MCF 10A (cell line): ENCODE measurements at places on chromosomes 2 and 18.

DNA sequence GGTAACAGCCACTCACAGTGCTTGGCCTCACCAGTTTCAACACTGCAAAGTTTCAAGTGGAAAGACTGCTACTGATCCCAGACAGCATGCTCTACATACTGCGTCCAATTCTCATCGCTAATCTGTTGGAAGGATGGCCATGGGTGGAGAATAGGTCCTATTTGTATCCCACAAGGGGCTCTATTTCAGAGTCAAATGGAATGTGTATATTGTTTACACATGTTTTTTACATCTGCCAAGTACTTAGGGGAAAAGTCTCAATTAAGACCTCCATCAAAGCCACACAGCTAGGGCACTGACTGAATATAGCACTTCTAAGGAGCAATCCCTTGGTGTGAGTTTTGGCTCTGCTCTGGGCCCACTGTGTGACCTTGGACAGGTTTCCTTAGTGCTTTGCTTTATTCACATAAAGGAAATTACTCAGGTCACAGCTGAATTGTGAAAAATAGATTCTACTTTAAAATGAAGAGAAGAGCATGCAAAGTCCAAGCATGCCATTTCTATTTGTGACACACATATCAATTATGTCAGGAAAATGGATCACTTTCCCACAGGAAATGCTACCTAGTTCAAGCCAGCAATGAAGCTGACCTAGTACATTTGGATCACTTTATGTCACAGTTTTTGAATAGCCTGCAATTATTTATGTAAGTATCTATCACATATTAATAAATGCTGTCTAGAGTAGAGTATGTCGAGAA is 112.9 kb upstream of the STK17B start:
- no peak for DNase-seq
- H3K4me3 ChIP-seq, result no peak overlapping the region
- no peaks in the 10 kb centered on the region for H3K27me3 ChIP-seq
- no peaks in the 10 kb centered on the region for H3K36me3 ChIP-seq
- H3K4me1 ChIP-seq, result no peaks in the 10 kb centered on the region

DNA sequence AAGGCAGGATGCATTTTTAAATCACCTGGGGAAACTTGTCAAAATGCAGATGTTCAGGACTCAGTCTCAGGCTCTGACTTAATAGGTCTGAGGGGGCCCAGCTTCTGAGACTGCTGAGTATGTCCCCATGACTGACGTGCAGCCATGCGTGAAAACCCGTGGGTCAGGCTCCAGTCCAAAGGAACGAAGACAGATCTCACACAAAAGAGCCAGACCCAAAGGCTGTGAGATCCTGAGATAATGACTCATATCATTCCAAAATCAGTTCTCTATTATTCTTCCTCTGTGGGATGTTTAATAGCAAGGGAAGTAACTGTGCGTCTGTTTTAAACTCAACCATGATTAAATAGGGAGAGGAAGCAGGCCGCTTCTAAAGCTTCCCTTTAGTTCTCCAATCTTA is 107.4 kb upstream of the ACAA2 start:
- H3K4me1 ChIP-seq, result peaks cover 9% of the 10 kb centered on the region
- no peak overlapping the region for H3K27ac ChIP-seq
- no peak overlapping the region for H3K4me3 ChIP-seq
- H3K27me3 ChIP-seq, result no peaks in the 10 kb centered on the region
- no peak for DNase-seq
- H3K36me3 ChIP-seq, result no peaks in the 10 kb centered on the region

GRCh38 chr2:180578441-180578840 is 402.0 kb upstream of the UBE2E3 start:
- no peak overlapping the region for H3K4me3 ChIP-seq
- H3K4me1 ChIP-seq, result peaks cover 16% of the 10 kb centered on the region
- H3K27ac ChIP-seq, result no peak overlapping the region

GRCh38 chr2:15555760-15556193 is 5.4 kb downstream of the NBAS start:
- no peak for DNase-seq
- no peaks in the 10 kb centered on the region for H3K27me3 ChIP-seq
- H3K4me1 ChIP-seq, result peaks cover 14% of the 10 kb centered on the region
- H3K27ac ChIP-seq, result no peak overlapping the region
- H3K36me3 ChIP-seq, result peaks cover 18% of the 10 kb centered on the region

GRCh38 chr2:116487336-116487735 is 1327.2 kb upstream of the DDX18 start:
- H3K4me3 ChIP-seq, result no peak overlapping the region
- no peaks in the 10 kb centered on the region for H3K27me3 ChIP-seq
- H3K27ac ChIP-seq, result no peak overlapping the region
- no peak for DNase-seq
- no peaks in the 10 kb centered on the region for H3K4me1 ChIP-seq

- H3K4me1 ChIP-seq, result no peaks in the 10 kb centered on the region
- no peak overlapping the region for H3K27ac ChIP-seq
- no peaks in the 10 kb centered on the region for H3K27me3 ChIP-seq
- H3K36me3 ChIP-seq, result no peaks in the 10 kb centered on the region
- H3K4me3 ChIP-seq, result no peak overlapping the region
Measured at GRCh38 chr2:113770929-113771328, 14.5 kb upstream of the SLC35F5 start.

GRCh38 chr2:48272199-48272598 is 257.8 kb upstream of the STON1 start:
- no peak overlapping the region for H3K27ac ChIP-seq
- H3K4me1 ChIP-seq, result no peaks in the 10 kb centered on the region
- no peak overlapping the region for H3K4me3 ChIP-seq
- no peak for DNase-seq
- no peaks in the 10 kb centered on the region for H3K36me3 ChIP-seq

- no peaks in the 10 kb centered on the region for H3K4me1 ChIP-seq
- peaks cover 13% of the 10 kb centered on the region for H3K27me3 ChIP-seq
- H3K4me3 ChIP-seq, result peak overlapping the region; percentile 67
Measured at GRCh38 chr2:16664809-16665747, 556 bp downstream of the CYRIA start.

DNA sequence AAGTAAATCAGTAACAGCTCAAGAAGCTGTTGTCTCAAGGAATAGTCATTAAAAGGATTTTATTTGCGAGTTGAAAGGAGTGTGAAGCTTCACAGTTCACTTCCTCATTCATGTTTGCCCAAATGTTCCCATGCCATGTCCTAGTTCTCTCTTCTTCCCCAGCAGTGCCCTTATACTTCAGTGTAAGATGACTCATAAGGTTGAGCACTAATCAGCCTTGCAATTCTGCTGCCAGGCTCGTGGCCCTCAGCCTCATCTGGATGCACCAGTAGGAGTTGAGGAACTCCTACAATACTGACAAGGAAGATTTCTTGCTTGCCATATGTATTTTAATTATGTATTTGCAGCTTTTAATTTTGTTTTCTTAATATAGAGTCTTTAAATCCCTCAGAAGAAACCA is 1980.4 kb downstream of the SUCLG1 start:
- H3K27ac ChIP-seq, result no peak overlapping the region
- H3K27me3 ChIP-seq, result no peaks in the 10 kb centered on the region
- H3K4me1 ChIP-seq, result peaks cover 14% of the 10 kb centered on the region
- H3K36me3 ChIP-seq, result no peaks in the 10 kb centered on the region
- no peak overlapping the region for H3K4me3 ChIP-seq
- peak; percentile 3 for DNase-seq

- no peak overlapping the region for H3K27ac ChIP-seq
- no peak for DNase-seq
- no peaks in the 10 kb centered on the region for H3K27me3 ChIP-seq
- no peaks in the 10 kb centered on the region for H3K36me3 ChIP-seq
Measured at GRCh38 chr2:85170938-85171475, 37.8 kb downstream of the TCF7L1 start.

GRCh38 chr2:143674051-143674450 is 544.8 kb downstream of the ARHGAP15 start:
- H3K27me3 ChIP-seq, result no peaks in the 10 kb centered on the region
- H3K27ac ChIP-seq, result no peak overlapping the region
- DNase-seq, result no peak
- no peaks in the 10 kb centered on the region for H3K36me3 ChIP-seq
- no peaks in the 10 kb centered on the region for H3K4me1 ChIP-seq

GRCh38 chr2:226799976-226800940 is 638 bp upstream of the IRS1 start:
- peaks cover 21% of the 10 kb centered on the region for H3K4me1 ChIP-seq
- H3K4me3 ChIP-seq, result peak overlapping the region; percentile 73
- no peak overlapping the region for H3K27ac ChIP-seq
- no peaks in the 10 kb centered on the region for H3K27me3 ChIP-seq
- no peak for DNase-seq

DNA sequence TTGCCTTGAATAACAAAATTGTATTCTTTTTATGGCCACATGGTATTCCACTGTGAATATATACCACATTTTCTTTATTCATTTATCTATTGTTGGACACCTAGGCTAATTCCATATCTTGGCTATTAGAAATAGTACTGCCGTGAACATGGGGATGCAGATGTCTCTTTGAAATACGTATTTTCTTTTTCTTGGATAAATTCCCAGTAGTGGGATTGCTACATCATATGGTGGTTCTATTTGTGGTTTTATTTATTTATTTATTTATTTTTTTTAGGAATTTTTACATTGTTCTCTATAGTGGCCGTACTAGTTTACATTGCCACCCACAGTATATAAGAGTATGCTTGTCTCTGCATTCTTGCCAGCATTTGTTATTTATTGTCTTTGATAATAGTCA is 679.8 kb upstream of the NRXN1 start:
- H3K4me3 ChIP-seq, result no peak overlapping the region
- peak; percentile 68 for DNase-seq
- no peaks in the 10 kb centered on the region for H3K4me1 ChIP-seq
- no peaks in the 10 kb centered on the region for H3K27me3 ChIP-seq

DNA sequence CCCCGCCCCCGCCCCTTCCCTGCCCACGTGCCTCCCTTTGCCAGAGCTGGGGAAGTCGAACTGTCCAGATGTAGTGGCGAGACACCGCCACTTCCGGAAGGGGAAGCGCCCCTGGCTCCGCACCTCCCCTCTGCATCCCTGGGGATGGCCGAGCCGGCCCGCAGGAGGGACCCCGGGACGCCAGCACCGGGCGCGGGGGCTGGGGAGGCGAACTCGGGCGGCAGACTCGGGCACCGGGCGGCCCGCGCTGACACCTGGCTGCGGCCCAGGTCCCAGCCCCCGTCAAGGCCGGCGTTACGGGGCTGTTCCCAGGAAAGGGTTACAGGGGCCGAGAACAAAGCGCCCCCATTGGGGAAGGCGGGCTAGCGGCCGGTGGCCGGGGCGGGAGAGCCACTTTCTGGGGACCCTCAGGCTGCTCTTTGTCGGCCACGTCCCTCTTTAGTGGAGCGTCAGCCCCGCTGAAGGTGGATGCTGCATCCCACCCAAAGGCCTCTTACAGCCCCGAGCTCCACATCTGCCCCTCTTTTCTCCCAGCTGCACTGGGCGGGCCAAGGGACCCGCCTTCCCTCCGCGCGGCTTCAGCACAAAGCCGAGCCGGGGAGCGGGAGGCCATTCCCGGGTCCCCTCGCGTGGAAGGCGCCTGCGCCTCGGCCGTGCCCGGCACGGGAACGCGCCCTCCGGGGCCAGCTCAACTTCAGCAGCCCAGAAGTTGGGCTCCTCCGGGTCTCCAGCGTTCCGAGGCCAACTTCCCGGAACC is 1.3 kb downstream of the SDC1 start:
- peaks cover 25% of the 10 kb centered on the region for H3K4me1 ChIP-seq
- H3K27me3 ChIP-seq, result no peaks in the 10 kb centered on the region
- peak; percentile 50 for DNase-seq
- peaks cover 4% of the 10 kb centered on the region for H3K36me3 ChIP-seq

GRCh38 chr2:205860181-205860580 is 177.9 kb downstream of the NRP2 start:
- peaks cover 6% of the 10 kb centered on the region for H3K36me3 ChIP-seq
- H3K4me3 ChIP-seq, result no peak overlapping the region
- DNase-seq, result no peak
- no peaks in the 10 kb centered on the region for H3K27me3 ChIP-seq
- no peaks in the 10 kb centered on the region for H3K4me1 ChIP-seq

DNA sequence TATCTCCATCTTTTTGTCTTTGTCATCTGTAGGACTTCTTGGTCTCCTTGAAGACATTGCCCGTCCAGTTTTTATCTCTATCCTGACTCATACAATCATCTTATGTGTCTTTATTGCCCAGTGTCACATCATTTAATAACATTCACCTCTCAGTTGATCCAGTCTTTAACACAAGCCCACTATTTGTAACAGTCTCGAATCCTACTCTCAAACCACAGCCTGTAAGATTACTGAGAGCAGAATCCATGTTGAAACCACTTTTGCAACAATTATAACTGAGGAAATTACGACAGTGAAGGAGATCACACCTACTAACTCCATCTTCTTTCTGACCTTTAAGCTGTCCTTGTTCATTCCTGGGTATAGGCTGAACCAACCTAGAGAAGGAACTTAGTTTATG is 1206.0 kb upstream of the ZEB2 start:
- no peaks in the 10 kb centered on the region for H3K36me3 ChIP-seq
- no peak overlapping the region for H3K4me3 ChIP-seq
- H3K27ac ChIP-seq, result no peak overlapping the region
- H3K27me3 ChIP-seq, result no peaks in the 10 kb centered on the region

DNA sequence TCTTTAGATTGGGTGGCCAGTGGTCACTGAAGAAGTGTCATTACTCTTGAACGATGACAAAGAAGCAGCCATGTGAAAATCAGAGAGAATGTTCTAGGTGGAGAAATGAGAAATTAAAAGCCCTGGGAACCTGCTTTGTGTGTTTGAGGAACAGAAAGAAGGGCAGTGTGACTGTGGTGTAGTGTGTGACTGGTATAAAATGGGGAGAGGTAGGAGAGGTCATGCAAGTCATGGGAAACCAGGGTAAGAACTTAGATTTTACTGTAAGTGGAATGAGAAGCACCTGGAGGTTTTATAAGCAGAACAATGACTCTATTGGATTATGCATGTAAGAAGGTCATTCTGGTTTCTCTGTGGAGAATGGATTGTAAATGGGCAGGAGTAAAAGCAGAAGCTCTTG is 12.2 kb downstream of the ICOS start:
- H3K4me3 ChIP-seq, result no peak overlapping the region
- peaks cover 5% of the 10 kb centered on the region for H3K4me1 ChIP-seq
- H3K36me3 ChIP-seq, result no peaks in the 10 kb centered on the region
- H3K27ac ChIP-seq, result no peak overlapping the region
- DNase-seq, result no peak
- H3K27me3 ChIP-seq, result no peaks in the 10 kb centered on the region

GRCh38 chr18:47605093-47605492 is 325.4 kb downstream of the SMAD2 start:
- H3K36me3 ChIP-seq, result no peaks in the 10 kb centered on the region
- no peak overlapping the region for H3K27ac ChIP-seq
- H3K27me3 ChIP-seq, result peaks cover 23% of the 10 kb centered on the region

DNA sequence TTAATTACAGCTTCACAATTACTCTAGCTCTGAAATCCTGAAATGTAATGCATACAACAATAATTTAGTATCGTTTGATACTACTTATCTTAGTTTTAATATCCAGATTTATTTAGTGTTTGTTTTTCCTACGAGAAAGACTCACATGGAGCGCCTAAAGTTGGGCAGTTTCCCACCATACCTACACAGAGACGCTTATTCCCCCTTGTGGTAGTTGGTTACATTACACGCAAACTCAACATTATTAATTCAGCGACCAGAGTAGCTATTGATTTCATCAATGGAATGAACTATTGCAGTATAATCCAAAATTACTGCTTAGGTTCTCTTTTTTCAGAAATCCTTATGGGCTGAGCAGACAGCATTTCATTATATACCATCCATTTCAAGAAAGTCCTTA is 164.0 kb upstream of the REG3G start:
- DNase-seq, result peak; percentile 39
- H3K27me3 ChIP-seq, result peaks cover 13% of the 10 kb centered on the region
- no peaks in the 10 kb centered on the region for H3K36me3 ChIP-seq
- no peak overlapping the region for H3K4me3 ChIP-seq
- H3K27ac ChIP-seq, result no peak overlapping the region

- DNase-seq, result no peak
- no peaks in the 10 kb centered on the region for H3K27me3 ChIP-seq
- H3K27ac ChIP-seq, result no peak overlapping the region
- peaks cover 4% of the 10 kb centered on the region for H3K36me3 ChIP-seq
- H3K4me1 ChIP-seq, result peaks cover 24% of the 10 kb centered on the region
Measured at GRCh38 chr18:58538604-58539386, 90.1 kb downstream of the ALPK2 start.
